Femur (tissue), 1 donor: ENCODE measurements at places on chromosomes 12 and 14.

- DNase-seq: no peak
These were observed 178.9 kb upstream of the MGAT4C start for GRCh38 chr12:86435053-86435452.

DNA sequence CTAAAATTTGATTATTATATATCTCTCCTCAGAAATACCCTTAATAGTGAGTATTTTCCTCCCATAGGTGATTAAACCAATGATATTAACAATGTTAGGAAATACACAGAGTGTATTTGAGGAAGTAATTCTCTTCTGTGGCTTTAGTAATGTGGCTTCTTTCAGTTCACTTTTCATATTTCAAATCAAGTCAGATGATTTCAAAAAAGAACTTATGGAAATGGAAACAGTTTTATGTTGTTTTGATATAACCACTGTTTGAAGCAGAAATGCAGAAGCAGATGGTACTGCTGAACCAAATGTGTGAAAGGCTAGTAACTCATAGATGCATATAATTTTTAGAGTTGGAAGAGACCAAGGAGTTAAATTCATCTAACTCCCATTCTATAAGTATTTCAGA is 1.9 kb upstream of the GPR33 start:
- no peak for DNase-seq

DNA sequence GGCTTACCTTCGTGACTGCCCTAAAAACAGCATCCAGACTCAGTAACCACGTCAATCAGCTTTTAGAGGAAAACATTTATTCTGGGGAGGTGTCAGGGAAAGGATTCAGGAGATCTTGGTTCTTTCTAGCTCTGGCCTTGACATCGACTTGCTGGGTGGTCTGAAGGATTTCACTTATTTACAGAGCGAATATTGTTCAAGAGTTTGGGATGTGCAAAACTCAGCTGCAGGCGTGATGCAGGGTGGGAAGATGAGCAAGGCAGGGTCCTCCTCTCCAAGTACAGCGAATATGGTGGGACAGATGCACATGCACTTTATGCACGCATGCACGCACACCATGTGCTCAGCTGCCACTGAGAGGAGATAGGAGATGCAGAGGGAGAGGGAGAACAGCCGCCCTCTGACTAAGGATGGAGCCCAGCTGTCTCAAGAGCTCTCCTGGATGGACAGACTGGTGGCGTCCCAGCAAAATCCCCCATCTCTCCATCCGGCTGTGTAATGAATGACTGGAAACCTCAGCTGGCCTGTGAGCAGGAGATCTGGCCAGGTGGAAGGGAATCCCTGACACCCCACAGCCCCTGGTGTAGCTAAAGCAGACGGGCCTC is 24.4 kb upstream of the BDKRB1 start:
- peak; percentile 30 for DNase-seq

GRCh38 chr14:42992930-42993329 is 1386.3 kb downstream of the LRFN5 start:
- no peak for DNase-seq

DNA sequence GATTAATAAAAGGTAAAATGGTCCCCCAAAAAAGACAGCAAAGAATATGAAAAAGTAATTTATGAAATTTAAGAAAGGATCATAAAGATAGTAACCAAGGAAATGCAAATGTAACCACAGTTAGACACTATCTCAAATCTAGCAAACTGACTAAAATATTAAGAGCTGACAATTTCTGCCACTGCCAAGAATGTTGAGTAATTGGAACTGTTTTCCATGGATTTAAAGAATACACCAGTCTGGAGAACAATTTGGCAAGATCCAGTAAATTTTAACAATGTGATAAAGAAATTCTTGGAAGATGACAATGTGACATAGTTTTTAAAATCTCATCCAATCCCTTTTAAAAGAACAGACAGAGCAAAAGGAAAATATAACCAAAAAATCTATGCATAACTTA is 798.0 kb upstream of the MGAT4C start:
- no peak for DNase-seq

DNA sequence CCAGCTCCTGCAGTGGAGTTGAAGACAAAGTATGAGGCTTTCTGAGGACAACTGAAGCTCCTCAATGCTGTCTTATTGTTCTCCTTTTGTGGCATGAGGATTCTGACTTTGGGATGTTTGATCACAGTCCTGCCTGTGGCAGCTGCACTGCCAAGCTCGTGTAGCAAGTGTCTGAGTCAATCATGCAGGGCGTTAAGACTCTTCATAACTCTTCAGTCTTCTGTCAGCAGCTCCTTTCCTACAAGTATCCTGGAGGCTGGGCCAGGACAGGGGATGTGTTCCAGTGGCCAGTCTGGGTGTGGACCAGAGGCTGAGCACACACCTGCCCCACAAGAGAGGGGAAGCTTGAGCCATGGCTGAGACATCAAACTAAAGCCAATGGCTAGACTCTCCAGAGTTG is 94.3 kb downstream of the PELI2 start:
- DNase-seq: no peak

DNA sequence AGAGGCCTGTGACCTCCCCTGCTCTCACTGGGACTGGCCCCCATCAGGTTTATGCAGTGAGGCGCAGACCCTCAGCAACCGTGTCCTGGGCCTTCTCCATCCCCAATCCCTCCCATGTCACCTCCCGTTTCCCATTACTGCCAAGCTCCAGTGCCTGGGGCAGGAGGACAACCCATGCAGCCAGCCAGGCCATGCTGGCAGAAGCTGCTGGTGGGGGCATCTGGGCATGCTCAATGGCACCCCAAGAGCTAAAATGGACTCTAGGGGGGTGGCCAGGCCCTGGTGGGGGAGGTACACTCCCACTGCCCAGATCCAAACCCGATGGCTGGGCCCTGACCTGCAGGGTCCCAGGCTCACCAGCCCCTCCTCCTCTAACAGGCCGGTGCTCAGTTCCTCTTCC is 20.5 kb upstream of the GPR132 start:
- no peak for DNase-seq

DNA sequence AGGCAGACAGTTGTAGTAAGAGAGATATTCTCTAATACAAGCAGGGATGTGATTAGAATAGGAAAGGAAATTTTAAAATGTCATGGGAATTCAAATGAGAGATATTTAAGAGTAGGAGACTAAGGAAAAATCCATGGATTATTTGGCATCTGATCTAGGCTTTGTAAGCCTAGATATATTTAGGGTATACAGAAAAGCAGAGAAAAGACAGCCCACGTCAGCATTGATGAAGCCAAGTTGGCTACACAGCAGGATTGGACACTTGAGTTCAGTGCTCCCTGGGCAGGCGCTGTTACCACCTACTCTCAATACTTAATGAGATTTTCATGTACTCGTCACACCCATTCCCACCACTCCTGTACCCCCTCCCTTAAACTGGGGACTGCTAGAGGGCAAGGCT is 1.7 kb upstream of the KCNJ8 start:
- peak; percentile 41 for DNase-seq

GRCh38 chr12:78671295-78671694 is 193.3 kb upstream of the SYT1 start:
- no peak for DNase-seq
